ENCODE measurements at places on chromosomes 7 and 10.

- DNase-seq: no peak
Observed at GRCh38 chr7:116948934-116949333, 4.4 kb upstream of the ST7 start.

- no peak for DNase-seq
Observed at GRCh38 chr10:76285012-76285411, 853.6 kb downstream of the LRMDA start.

DNA sequence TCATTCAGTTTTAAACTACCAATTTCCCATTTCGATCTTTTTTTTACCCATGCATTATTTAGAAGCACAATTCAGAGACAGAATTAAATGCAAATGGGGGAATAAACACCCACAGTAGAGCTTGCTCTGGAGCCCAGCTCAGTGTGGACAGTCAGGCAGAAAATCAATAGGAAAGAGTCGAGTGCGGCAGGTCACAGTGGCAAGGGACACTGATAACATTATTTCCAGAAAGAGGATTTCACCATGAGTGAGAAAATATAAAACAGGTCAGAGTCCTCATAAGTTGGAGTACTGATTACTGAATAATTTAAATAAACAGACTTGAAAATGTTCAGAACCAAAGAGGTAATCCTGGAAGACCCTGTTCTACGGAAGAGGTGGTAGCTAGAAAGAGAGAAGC, 532.5 kb downstream of the CCSER2 start:
- DNase-seq: no peak

DNA sequence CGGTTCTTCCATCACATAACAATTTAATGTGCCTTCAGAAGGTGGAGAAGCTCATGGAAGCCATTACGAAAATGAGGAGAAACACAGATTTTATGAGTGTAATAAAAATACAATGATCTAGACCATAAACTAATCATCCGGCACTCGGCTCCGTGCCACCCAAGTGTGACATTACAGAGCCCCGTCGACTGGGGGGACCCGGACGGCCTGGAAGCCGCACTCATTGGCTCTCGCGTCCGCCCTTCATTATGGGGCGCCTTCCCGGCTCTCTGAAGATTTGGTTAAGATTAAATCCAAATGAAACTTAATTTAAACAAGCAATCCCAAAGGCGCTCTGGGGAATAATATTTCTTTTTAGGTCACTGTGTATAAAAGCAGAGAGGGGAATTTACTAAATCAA, 242.6 kb downstream of the DNAJB6 start:
- DNase-seq: no peak

DNA sequence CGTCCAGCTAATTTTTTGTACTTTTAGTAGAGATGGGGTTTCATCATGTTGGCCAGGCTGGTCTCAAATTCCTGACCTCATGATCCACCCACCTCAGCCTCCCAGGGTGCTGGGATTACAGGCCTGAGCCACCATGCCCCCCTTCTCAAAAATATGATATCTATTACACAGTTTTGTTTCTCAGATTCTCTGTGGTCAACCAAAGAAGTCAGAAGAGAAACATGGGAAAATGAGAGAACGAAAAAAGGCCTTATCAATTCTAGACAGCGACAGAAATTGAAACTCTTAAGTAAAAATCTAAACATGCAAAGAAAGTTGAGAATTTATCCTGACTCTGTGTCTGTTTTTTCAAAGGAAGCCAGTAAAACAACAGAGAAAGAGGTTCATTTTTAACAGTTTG, 283.8 kb upstream of the PLXDC2 start:
- no peak for DNase-seq

DNA sequence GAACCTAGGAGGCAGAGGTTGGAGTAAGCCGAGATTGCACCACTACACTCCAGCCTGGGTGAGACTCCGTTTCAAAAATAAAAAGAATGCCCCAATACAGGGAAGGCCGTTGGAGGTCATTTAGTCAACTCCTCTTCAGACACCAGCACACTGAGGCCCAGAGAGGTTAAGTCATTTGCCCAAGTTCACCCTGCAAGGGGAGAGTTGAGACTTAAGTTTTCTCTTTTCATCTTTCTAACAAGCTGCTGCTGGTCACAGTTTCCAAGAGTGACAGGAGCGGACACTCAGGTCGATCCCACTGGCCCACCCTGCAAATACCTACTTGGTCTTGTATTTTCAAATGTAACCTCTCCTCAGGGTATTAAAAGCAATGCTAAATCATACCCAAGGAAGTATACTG, 30.4 kb upstream of the VCL start:
- no peak for DNase-seq

- DNase-seq: no peak
Observed at GRCh38 chr7:90660819-90661218, 64.7 kb downstream of the CDK14 start.

GRCh38 chr10:26215396-26215934, 1.1 kb upstream of the GAD2 start:
- DNase-seq: no peak

DNA sequence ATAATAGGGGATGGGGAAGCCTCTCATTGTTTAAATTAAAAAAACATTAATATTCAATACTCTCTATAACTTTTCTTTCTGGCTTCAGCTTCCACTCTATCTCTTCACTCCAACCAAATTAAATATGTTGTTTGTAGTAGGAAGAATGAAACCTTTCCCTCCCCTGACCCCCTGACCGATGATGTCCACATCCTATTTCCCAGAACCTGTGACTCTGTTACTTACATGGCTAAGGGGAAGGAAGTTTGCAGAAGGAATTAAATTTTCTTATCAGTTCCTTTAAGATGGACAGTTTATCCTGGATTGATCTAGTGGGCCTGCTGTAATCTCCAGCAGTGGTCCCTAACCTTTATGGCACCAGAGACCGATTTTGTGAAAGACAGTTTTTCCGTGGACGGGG, 130.0 kb downstream of the PLXDC2 start:
- no peak for DNase-seq

GRCh38 chr10:109464949-109465348, 458.4 kb downstream of the XPNPEP1 start:
- DNase-seq: no peak

GRCh38 chr7:37225285-37225969, 223.2 kb downstream of the ELMO1 start:
- DNase-seq: no peak

- DNase-seq: no peak
Observed at GRCh38 chr10:22366771-22367170, 21.5 kb downstream of the SPAG6 start.

DNA sequence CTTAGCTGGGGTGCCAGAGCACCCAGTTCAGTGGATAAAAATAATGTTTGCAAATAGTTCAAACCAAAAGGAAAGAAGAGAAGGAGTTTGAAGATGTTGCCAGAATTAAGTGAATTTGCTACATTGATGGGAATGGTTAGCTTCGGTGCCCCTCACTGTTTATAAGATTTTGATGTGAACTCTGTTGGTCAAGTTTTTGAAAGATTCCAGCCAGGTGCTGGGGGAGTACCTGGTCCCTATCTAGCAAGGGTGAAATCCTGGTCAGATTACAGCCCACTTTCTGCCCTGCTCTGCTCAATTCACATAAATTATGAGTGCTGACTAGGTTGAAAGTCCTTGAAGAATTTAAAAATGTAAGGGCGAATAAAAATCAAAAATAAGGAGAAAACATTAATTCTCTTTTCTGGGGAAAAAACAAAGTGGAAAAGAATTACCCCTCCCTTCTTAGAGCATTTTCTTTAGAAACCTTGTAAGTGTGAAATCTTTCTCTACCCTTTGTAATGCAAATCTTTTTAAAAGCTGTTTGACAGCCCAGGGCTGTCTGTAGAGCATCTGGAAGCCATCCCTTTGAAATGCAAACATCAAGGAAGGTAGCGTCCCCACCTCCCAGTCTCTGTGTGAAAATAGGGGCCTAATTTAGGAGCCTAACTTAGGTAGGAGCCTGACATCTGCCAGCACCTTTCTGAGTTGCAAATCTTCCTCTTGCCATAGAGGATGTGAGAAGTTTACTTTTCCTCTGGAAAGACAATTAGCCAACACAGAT, 1.4 kb upstream of the GIMAP5 start:
- no peak for DNase-seq

Data from hypothalamus (tissue), 51 donors.